Progenitor cell of endocrine pancreas (in vitro differentiated cells): ENCODE measurements at places on chromosomes 1 and 21. TPM values are rescaled to one million over a fixed set of nuclear protein-coding genes. Genes with fewer than 3 reads are reported as not detected.
A peak's percentile ranks its signal among the peaks of the same experiment; 100 is the strongest.

The MPL gene
- total RNA-seq: 0.31 TPM in 1 of 2 replicates, not detected in the other

GRCh38 chr1:104406728-104407127 is 657.0 kb downstream of the AMY1C start:
- H3K36me3 ChIP-seq: no peaks in the 10 kb centered on the region
- H3K27ac ChIP-seq: no peak overlapping the region
- H3K27me3 ChIP-seq: no peaks in the 10 kb centered on the region
- no peak for DNase-seq
- H3K4me1 ChIP-seq: no peaks in the 10 kb centered on the region

GRCh38 chr21:38951095-38951730 is 145.5 kb downstream of the ETS2 start:
- H3K27ac ChIP-seq: no peak overlapping the region
- H3K36me3 ChIP-seq: no peaks in the 10 kb centered on the region
- H3K27me3 ChIP-seq: peaks cover 4% of the 10 kb centered on the region
- no peak overlapping the region for H3K4me3 ChIP-seq
- no peak for DNase-seq

The CTSS gene
- 0.13 and 0.17 TPM in 2 replicates for total RNA-seq

The AADACL4 gene
- 0.24 TPM in 2 replicates for total RNA-seq

The TMEM52 gene
- 1.8 and 1.9 TPM in 2 replicates for total RNA-seq

The TRIM58 gene
- 1.1 and 1.2 TPM in 2 replicates for total RNA-seq

DNA sequence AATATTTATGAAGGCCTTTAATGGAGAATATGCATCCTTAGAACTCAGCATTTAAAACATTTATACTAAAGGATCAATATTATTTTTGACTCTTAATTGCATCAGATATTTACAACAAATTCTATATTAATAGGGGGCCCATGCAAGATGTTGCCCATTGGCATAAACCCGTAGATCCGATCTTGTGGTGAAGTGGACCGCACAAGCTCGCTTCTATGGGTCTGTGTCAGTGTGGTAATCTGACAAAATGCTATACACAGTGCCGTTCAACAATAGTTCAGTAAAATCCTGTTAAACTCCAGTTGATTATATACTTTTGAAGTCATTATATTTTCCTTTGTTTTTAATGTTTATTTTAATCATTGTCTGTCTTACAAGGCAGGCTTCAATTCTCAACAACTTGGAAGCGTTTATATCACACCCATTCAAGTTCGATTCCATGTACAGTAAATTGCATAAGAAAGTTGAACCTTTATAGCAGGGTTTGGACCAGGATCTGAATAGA is 809.2 kb downstream of the USP25 start:
- peaks cover 1% of the 10 kb centered on the region for H3K4me1 ChIP-seq
- peaks cover 3% of the 10 kb centered on the region for H3K36me3 ChIP-seq
- H3K27ac ChIP-seq: no peak overlapping the region
- H3K27me3 ChIP-seq: no peaks in the 10 kb centered on the region

The TRIM45 gene
- total RNA-seq: 48.0 and 50.9 TPM in 2 replicates

DNA sequence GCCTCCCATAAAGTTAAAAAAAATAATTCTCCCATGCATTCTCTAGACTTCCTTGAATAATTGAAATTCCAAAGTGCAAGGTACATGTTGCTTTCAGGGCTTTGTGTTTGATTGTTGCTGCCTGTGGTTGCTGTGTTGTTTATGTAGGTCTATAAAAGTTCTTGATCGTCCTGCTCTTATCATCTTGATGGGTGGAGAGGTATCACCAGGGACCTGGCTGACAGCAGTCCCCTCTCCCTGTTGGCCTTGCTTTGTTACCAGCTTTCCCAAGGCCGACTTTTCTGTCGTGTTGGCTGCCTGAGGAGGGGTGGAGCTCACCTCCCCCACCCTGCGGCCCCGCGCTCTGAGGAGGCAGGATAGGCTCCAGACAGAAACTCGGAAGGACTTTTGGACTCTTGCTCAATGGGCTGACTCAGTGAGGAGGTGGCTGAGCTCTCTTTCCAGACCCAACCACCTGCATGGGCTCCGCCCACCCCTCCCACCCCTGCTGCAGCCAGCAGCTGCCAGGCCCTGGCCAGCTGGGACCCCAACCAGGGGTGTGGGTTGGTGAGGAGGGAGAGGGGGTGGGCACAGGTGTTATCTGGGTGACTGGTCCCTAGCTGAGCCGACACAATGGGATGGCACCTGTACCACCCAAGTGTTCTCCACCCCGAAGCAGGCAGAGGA is 2.0 kb downstream of the INAVA start:
- peaks cover 13% of the 10 kb centered on the region for H3K36me3 ChIP-seq
- peak; percentile 42 for DNase-seq
- peaks cover 56% of the 10 kb centered on the region for H3K4me1 ChIP-seq
- peak overlapping the region; percentile 85 for H3K4me3 ChIP-seq
- peak overlapping the region; percentile 99 for H3K27ac ChIP-seq

- no peaks in the 10 kb centered on the region for H3K27me3 ChIP-seq
- H3K36me3 ChIP-seq: no peaks in the 10 kb centered on the region
- H3K27ac ChIP-seq: peak overlapping the region; percentile 81
- H3K4me3 ChIP-seq: no peak overlapping the region
Measured at GRCh38 chr1:245226203-245226499, 71.4 kb downstream of the KIF26B start.

GRCh38 chr1:48203287-48203900 is 19.1 kb upstream of the SLC5A9 start:
- no peak overlapping the region for H3K4me3 ChIP-seq
- H3K27ac ChIP-seq: no peak overlapping the region
- H3K4me1 ChIP-seq: peaks cover 45% of the 10 kb centered on the region
- no peaks in the 10 kb centered on the region for H3K27me3 ChIP-seq
- no peaks in the 10 kb centered on the region for H3K36me3 ChIP-seq
